ENCODE measurements at places on chromosomes 2 and 18. TPM values are rescaled to one million over a fixed set of nuclear protein-coding genes. Genes with fewer than 3 reads are reported as not detected.

DNA sequence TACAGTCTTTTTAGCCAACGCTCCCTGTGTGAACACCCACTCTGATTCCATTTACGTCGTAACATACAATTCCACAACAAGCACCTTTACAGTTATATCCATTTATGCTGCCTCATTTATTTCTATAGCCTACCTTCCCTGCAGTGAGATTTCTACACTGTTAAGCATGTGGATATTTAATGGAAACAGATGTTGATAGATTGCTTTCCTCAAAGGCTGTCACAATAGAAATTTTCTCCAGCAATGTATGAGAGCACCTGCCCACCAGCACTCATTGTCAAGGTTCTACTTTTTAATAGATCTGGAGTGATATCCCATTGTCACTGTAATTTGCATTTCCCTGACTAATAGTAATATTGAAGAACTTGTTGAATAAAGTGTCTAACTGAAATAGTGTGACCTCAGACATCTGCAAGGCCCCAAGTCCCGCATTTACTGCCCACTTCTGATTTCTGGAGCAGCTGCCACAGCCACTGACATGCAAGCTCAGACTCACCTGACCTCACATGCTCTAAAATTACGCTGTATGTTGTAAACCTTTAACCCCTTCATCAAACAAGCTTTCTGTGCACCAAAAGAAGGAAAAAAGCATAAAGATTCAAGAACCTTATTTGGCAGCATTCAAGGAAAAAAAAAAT, 295.1 kb downstream of the CNTNAP5 start:
- no peaks in the 10 kb centered on the region for H3K4me1 ChIP-seq
- H3K27ac ChIP-seq = no peak overlapping the region
- no peak overlapping the region for H3K4me3 ChIP-seq
- no peak for DNase-seq

- no peaks in the 10 kb centered on the region for H3K4me1 ChIP-seq
- no peak overlapping the region for H3K4me3 ChIP-seq
- DNase-seq = no peak
- 0 out of 2 replicates have a peak, but pooled peaks cover 12% of the 10 kb centered on the region for H3K36me3 ChIP-seq
Measured at GRCh38 chr2:237996021-237996593, 29.3 kb downstream of the UBE2F start.

The CCL20 gene
- 0.30 TPM for total RNA-seq

GRCh38 chr2:142872882-142873724, 4.4 kb upstream of the KYNU start:
- no peaks in the 10 kb centered on the region for H3K27me3 ChIP-seq
- no peak overlapping the region for H3K27ac ChIP-seq
- no peak overlapping the region for H3K4me3 ChIP-seq

GRCh38 chr2:9018534-9018933, 15.1 kb upstream of the MBOAT2 start:
- no peaks in the 10 kb centered on the region for H3K36me3 ChIP-seq
- no peak overlapping the region for H3K4me3 ChIP-seq

DNA sequence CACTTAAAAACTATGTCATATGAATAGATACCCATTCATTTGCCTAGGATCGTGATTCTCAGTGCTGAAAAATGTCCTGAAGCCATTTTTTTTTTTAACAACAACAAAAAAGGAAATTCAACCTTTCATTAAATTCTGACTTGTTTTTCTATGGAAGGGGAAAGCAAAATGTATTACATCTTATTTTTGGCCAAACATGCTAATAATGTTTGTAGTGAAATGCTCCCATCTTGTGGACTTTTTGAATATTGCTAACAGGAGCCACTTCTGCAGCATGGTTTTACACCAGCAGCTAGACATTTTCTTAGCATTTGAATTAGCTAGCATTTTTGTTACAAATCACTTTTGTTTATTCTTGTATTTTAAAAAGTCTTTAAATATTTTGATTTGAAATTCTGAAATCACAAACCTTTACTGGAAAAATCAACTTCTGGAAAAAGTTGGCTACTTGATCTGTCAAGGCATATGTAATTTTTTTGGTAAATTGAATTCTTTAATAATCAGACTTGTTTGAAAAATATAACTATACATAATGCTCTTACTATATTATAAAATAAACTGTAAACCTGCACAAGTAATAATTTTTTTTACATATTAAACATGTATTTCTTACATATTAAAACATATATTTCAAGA, 75.8 kb downstream of the KIDINS220 start:
- H3K27me3 ChIP-seq = no peaks in the 10 kb centered on the region
- no peak overlapping the region for H3K4me3 ChIP-seq
- H3K27ac ChIP-seq = no peak overlapping the region

GRCh38 chr2:204645018-204645773, 99.9 kb downstream of the PARD3B start:
- DNase-seq = no peak
- H3K27ac ChIP-seq = no peak overlapping the region
- no peaks in the 10 kb centered on the region for H3K27me3 ChIP-seq
- H3K4me3 ChIP-seq = no peak overlapping the region

All from HCT116 (cell line).